ENCODE measurements at places on chromosomes 13 and 19. TPM values are rescaled to one million over a fixed set of nuclear protein-coding genes. Genes with fewer than 3 reads are reported as not detected.

Gene ZNF556
- not detected for total RNA-seq

Gene NOTCH3
- 139 TPM for total RNA-seq

- DNase-seq, result no peak
Observed at GRCh38 chr13:31064636-31065035, 97.1 kb downstream of the HSPH1 start.

GRCh38 chr19:7677669-7678311, 900 bp downstream of the MCEMP1 start:
- no peak for DNase-seq

- DNase-seq, result no peak
Observed at GRCh38 chr13:75661443-75661842, 25.3 kb downstream of the LMO7 start.

Gene LRRC25
- total RNA-seq, result 0.19 TPM

Gene TRAPPC6A
- total RNA-seq, result 36.7 TPM

DNA sequence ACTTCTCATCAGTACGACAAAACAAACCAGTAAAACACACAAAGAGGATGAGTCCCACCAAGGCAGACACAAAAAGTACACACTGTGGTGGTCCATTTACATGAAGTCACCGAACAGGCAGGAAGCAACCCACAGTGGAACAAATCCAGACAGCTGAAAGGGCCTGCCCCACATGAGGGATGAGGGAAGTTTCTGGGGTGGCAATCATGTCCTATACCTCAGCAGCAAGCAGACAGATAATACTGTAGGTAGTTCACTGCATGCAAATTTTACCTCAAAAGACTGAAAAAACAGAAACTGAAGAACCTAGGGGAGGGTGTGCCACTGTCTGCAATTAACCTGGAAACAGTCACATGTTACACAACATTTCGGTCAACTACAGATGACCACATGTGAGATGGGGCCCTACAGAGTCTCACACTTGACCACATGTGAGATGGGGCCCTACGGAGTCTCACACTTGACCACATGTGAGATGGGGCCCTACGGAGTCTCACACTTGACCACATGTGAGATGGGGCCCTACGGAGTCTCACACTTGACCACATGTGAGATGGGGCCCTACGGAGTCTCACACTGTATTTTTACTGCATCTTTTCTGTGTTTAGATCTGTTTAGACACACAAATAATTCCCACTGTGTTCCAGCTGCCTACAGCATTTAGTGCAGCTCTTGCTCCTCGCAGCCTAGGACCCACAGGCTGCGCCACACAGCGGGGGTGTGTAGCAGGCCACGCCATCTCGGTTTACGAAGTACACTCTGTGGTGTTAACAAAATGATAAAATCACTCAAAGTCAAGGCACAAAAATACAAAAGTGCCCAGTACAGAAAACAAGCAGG, 22.2 kb downstream of the PCID2 start:
- no peak for DNase-seq

DNA sequence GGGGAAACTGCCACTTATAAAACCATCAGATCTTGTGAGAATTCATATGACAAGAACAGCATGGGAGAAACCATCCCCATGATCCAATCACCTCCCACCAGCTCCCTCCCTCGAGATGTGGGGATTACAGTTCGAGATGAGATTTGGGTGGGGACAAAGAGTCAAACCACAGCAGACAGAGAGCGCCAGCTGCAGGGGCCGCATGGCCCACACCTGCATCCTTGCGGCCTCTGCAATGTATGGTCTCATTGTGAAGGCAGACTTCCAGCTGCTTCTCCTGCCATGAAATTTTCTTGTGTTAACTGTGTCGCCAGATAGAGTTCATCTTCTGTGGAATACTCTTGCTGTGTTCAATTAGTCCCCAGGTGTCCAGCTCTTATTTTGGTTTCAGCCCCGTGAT, 17.3 kb upstream of the SLC15A1 start:
- DNase-seq, result no peak

GRCh38 chr19:33417751-33418150, 44.2 kb downstream of the CEBPG start:
- no peak for DNase-seq

DNA sequence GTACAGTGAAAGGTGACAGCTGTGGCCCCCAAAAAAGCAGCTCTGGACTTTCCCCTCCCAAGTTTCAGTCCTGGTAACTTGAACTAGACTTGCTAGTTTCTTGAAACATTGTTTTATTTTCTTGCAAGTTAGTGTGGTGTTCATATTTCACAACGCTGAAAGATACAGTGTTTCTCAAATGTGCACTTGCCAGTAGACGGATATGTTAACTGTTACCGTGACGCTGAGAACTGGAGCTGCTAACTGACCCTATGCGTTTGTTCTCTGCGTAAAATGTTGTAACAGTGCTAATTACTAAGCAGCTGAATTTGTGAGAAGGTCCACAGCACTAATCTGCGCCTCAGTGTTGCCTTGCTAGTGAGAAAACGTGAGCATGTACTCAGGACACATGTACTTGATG, 79.6 kb downstream of the GGACT start:
- no peak for DNase-seq
